Right kidney (tissue), 9 donors: ENCODE measurements at places on chromosomes 13 and 19.
A peak's percentile ranks its signal among the peaks of the same experiment; 100 is the strongest.

GRCh38 chr19:2226051-2226839 lies 9.9 kb downstream of the PLEKHJ1 start:
- DNase-seq, result no peak

- DNase-seq, result peak; percentile 59
Observed at GRCh38 chr19:662207-662961, 630 bp downstream of the RNF126 start.

DNA sequence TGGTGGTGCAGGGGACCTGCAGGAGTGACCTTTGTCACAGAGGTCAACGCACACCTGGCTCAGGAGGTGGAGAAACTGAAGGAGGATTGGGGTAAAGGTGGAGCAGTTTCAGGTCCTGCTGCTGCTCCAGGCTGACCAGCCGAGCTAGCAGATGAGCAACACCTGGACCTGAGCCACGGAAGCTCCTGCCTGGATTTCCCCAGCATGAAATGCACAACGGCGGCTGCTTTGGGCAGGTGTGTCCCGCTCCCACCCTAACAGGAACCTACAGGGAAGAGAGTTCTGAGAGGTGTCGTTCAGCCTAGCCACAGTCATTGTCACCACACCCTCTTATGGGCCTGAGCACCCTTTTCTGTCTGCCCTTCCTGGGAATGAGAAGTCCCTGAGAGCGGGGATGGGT lies 15.7 kb upstream of the CD177 start:
- DNase-seq, result no peak

- no peak for DNase-seq
Observed at GRCh38 chr19:51375504-51376221, 3.2 kb upstream of the NKG7 start.

- no peak for DNase-seq
Observed at GRCh38 chr13:112907286-112907685, 61.7 kb upstream of the MCF2L start.

- no peak for DNase-seq
Observed at GRCh38 chr13:100532836-100533435, 55.7 kb downstream of the GGACT start.

GRCh38 chr13:114029866-114030625 lies 56.2 kb upstream of the C13orf46 start:
- DNase-seq, result no peak

DNA sequence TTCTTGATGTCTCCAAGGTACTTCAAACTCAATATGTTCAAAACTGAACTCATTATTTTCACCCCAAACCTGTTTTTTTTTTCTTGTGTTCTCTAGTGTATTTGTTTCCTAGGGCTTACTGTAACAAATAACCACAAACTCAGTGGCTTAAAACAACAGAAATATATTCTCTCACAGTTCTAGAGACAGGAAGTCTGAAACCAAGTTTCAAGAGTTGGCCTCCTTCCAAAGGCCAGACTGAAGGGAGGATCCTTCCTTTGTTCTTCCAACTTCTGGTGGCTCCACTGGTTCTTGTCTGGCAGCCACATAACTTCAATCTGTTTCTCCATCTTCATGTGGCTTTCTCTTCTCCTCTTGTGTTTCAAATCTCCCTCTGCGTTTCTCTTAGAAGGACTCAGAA lies 62.0 kb upstream of the PDCD5 start:
- no peak for DNase-seq

DNA sequence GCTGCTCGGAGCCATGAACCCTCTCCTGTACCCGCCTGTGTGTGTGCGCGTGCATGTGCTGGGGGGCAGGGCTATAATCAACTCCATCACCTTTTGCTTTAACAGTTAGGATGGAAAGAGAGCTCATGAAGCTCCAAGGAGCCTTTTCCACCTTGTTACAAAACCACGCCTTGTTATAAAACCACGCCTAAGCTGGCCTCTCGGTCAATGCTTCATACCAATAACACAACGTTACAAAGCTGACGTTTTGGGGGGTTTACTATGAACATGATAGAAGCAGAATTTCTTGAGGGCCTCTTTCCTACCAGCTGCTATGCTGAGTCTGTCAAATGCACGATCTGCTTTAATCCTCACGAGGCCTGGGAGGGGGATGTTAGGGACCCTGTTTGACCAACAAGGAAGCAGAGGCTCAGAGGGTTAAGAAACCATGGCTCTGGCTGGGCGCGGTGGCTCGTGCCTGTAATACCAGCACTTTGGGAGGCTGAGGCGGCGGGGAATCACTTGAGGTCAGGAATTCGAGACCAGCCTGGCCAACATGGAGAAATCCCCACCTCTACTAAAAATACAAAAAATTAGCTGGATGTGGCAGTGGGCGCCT lies 11.9 kb downstream of the CAPS start:
- DNase-seq, result no peak

DNA sequence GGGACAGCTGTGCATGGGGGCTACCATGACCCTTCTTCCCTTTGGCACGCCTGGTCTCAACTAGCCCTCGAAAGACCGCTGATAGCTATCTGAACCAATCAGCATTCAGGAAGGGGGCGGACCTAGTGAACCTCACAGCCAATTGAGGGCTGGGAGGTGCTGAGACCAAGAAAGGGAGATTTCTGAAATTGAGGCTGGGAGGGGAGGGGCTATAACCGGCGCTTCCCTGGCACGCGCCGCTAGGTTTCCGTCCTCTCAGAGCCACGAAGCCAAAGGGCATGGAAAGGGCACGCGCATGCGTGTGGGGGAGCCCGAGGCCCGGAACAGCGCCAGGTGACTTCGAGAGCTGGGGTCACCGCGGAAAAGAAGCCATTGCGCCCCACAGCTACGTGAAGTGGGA lies 4.2 kb upstream of the PAFAH1B3 start:
- DNase-seq, result no peak

DNA sequence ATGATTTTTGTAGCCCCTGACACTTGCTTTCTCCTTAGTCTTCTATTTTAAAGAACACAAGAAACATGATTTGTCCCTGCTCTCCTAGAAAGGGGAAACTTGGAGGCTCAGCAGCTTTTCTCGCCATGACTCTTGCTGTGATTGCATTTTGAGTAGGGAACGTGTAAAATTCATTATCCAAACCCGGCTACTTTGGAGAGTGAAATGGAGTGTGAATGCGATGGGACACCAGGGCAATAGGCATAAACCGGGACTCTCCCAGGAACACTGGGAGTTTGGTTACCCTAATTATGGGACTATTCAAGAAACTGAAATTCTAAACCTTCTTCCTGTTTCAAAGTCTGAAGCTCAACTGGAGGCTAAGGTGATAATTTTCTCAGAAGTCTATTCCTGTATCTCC lies 181.7 kb upstream of the RFC3 start:
- DNase-seq, result no peak

- no peak for DNase-seq
Observed at GRCh38 chr13:73800011-73800410, 334.2 kb downstream of the KLF12 start.

DNA sequence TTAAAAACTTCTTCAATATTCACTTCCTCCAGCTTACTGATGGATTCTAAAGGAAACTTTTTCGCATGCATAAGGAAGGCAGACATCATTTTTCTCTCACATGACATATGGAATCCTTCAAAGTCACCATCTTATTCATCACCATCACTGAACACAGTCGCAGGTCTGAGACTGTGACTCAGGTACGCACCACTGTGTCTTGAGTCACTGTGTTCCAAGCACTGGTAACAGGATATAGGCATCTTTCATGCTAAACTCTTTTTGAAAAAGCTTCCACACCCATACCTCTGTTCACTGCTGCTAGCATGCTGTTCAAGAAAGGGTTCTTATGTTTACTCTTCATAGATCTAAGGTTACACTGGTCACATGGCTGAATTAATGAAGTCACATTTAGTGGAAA lies 67.0 kb upstream of the SIAH3 start:
- DNase-seq, result no peak

DNA sequence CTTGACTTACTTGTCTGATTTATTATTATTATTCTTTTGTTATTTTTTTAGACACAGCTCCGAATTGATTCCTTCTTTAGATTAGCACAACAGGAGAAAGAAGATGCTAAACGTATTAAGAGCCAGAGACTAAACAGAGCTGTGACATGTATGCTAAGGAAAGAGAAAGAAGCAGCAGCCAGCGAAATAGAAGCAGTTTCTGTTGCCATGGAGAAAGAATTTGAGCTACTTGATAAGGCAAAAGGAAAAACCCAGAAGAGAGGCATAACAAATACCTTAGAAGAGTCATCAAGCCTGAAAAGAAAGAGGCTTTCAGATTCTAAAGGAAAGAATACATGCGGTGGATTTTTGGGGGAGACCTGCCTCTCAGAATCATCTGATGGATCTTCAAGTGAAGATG lies 29.4 kb downstream of the ERCC5 start:
- DNase-seq, result no peak

DNA sequence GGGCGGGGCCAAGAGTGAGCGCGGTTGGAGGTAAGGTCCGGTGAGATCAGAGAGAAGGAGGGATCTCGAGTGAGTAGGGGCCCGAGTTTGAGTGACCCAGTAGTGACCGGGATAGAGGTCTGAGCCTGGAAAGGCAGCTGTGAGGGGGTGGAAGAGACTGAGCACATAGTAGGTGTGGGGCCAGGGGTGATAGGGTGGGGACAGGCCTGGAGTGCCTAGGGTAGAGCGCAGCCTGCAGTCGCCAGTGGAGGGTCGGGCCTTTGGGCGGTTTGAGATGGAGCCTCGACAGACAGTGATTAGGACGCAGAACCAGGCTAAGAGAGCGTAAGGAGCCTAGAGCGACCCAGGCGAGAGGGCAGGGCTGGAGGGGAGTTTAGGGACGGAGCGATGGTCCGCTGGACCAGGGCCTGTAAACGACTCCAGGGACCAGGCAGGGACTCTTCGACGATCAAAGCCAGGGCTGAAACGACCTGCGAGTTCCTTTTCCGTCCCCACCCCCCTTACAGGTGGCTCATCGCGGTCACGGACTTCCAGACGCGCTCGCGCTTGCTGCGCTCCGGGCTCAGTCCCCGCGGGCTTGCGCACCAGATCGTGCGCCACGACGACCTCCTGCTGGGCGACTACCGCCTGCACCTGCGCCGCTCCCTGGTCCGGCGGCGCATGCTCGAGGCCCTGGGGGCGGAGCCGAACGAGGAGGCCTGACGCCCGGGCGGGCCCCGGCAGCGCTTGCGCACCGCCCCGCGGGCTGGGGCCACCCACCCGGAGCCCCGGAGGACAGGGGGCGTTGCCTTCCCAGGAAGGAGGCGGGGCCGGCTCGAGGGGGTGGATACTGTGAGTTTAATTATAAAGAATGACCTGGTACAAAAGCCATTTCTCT lies 9.4 kb downstream of the C19orf81 start:
- peak; percentile 90 for DNase-seq

GRCh38 chr13:54210397-54211049 lies 1181.9 kb downstream of the OLFM4 start:
- no peak for DNase-seq

DNA sequence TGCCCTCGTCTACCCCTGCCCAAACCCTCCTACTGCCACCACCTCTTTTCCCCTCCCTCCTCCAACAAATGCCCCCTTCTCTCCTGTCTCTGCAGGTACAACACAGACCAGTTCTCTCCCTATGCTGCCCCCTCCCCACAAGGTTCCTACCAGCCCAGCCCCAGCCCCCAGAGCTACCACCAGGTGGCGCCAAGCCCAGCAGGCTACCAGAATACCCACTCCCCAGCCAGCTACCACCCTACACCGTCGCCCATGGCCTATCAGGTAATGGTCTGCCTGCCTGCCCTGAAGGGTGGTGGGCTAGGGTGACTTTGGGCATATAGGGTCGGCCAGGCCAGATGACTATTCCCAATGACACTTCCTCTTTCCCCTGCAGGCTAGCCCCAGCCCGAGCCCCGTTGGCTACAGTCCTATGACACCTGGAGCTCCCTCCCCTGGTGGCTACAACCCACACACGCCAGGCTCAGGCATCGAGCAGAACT lies 6.5 kb upstream of the TIMM50 start:
- peak; percentile 45 for DNase-seq

DNA sequence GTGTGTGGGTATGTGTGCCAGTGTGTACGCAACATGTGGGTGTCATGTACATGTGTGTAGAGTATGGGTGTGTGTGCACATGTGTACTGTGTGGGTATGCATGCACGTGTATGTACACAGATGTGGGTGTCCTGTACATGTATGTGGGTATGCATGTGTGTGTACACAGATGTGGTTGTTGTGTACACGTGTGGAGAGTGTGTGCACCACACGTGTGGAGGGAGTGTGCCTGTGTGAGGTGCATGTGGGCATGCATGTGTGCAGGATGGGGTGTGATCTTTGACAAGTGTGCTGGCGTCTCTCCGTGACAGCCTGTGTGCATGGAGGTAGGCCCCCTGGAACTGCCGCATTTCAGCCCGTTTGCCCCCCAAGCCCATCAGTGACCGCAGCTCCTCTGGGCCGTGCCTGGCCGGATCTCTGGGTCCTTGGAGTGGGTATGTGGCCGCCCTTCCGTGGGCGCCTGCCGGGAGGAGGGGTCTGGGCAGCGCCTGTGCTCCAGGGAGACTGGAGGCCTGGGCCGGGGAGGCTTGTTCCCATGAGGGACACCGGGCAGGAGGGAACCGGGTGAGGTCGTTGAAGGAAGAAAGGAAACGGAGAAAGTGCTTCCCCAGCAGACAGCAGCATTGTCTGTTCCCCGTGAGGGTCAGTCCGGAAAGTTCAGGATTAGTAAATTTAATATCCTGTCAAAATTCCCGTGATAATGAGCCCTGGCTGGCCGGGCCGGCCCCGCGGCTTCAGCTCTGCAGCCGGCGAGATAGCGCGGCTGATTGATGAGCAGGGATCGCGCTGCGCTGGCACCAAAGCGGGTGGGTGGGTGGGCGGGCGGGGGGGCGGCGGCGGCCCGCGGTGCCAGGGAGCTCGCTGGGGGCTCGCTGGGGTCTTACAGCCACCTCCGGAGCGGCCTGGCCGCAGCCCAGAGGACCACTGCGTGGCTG lies 91.1 kb upstream of the SOX1 start:
- no peak for DNase-seq

GRCh38 chr13:114044486-114044885 lies 70.6 kb upstream of the C13orf46 start:
- no peak for DNase-seq

- DNase-seq, result peak; percentile 39
Observed at GRCh38 chr19:6765738-6766356, 1.4 kb downstream of the SH2D3A start.

GRCh38 chr19:47781590-47782262 lies 3.2 kb downstream of the SELENOW start:
- no peak for DNase-seq

GRCh38 chr19:45730368-45731288 lies at the start of gene FBXO46:
FBXO46 (minus strand) TSS chr19:45730896; CDS start chr19:45713495, 17,401 bp downstream.
- DNase-seq, result peak; percentile 76

DNA sequence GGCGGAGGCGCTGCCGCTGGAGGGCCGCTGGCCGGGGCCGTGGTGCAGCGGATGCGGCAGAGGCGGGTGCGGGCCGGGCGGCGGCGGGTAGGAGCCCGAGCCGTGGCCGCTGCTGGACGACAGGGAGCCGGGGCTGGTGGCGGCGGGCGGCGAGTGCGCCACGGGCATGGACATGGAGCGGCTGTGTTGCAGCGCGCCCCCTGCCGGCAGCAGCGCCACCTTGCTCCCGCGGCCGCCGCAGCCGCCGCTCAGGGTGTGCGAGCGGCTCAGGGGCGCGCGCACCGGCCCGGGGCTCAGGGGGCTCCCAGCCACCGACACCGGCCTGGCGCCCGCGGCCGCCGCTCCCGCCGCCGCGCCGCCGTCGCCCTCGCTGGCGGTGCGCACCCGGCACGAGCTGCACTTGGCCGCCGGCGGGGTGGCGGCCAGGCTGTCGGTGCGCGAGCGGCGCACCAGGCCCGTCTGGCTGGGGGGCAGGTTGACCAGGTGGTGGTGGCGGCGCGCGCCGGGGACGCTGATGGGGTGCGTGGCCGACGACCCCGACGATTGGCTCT lies 1.7 kb downstream of the IRS2 start:
- DNase-seq, result no peak

- no peak for DNase-seq
Observed at GRCh38 chr13:24613755-24614154, 66.5 kb upstream of the ATP12A start.

- DNase-seq, result no peak
Observed at GRCh38 chr13:110131424-110131823, 175.5 kb downstream of the COL4A1 start.
